Ovary (tissue), 10 donors: ENCODE measurements at places on chromosomes 1 and 21. TPM values are rescaled to one million over a fixed set of nuclear protein-coding genes. Genes with fewer than 3 reads are reported as not detected.

LMX1A gene
- not detected for total RNA-seq

SPATA46 gene
- not detected for total RNA-seq

MAN1A2 gene
- 25.9 TPM for total RNA-seq

TSSK3 gene
- 8.5 TPM for total RNA-seq

COL24A1 gene
- 3.6 TPM for total RNA-seq

CFHR3 gene
- total RNA-seq, result 0.56 TPM

GMEB1 gene
- total RNA-seq, result 18.2 TPM

CFAP74 gene
- 0.72 TPM for total RNA-seq

HES2 gene
- not detected for total RNA-seq

SLC1A7 gene
- total RNA-seq, result not detected

- no peaks in the 10 kb centered on the region for H3K36me3 ChIP-seq
- no peaks in the 10 kb centered on the region for H3K27me3 ChIP-seq
- DNase-seq, result peak; percentile 58
- no peak overlapping the region for H3K4me3 ChIP-seq
Observed at GRCh38 chr1:27145934-27146354, 9.0 kb downstream of the SLC9A1 start.

GRCh38 chr1:58780836-58781452 lies 2.9 kb downstream of the JUN start:
- H3K27me3 ChIP-seq, result no peaks in the 10 kb centered on the region
- H3K4me3 ChIP-seq, result peak overlapping the region; percentile 89
- peaks cover 1% of the 10 kb centered on the region for H3K4me1 ChIP-seq
- no peak for DNase-seq

DNA sequence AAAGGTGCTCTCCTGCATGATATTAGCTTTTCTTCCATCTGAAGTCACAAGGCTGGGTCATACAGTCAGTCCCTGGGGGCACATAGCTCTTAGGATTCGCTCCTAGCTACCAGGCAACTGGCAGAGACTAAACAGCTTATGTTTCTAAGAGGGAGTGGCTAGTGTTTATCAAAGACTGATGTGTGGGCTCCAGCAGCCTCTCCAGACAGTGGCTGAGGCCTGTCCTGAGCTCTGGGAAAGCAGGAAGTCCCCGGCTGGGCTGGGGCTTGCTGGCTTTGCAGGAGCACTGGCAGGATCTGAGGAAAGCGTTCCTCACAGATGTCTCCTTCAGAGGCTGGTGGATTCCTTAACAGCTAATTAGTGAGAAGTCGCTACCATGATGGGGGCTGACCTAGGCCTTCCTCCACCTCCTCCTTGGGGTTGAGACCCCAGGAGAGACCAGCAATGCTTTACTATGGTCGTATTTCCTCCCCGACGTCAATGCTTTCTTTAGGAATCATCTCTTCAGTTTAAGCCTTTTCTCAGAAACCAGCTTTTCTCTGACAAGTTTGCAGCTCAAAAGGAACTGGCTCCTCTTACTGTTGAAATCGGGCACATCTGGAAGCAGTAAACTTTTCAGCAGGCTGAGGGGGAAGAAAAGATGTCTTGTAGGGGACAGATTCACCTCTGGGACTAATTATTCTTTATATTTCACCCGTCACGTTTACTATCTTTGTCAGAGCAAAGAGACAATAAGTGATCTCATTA lies 33.5 kb upstream of the HHAT start:
- H3K27me3 ChIP-seq, result no peaks in the 10 kb centered on the region
- peak; percentile 35 for DNase-seq
- peaks cover 8% of the 10 kb centered on the region for H3K4me1 ChIP-seq
- no peak overlapping the region for H3K4me3 ChIP-seq

GRCh38 chr1:183609759-183610452 lies 19.6 kb upstream of the NCF2 start:
- peaks cover 12% of the 10 kb centered on the region for H3K4me1 ChIP-seq
- no peak for DNase-seq
- H3K36me3 ChIP-seq, result no peaks in the 10 kb centered on the region

DNA sequence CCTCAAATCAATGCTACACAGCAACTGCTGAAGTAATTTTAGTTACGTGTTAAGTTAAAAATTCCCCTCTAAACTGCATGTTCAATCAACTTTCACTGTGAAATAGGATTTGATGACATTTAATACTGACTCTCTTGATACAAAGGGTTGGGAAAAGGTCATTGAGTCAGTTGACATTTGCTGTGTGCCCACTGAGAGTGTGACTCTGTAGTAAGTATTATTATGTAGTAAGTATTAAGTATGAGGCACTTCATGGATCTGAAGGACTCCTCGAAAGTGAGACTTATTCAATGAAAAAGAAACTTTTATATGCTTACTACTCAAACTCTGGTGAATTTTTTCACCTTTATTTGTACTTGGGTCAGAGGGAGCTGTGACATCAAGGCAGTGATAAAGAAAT lies 83.1 kb upstream of the S1PR1 start:
- no peaks in the 10 kb centered on the region for H3K36me3 ChIP-seq
- DNase-seq, result no peak
- no peak overlapping the region for H3K27ac ChIP-seq
- H3K4me1 ChIP-seq, result no peaks in the 10 kb centered on the region

DNA sequence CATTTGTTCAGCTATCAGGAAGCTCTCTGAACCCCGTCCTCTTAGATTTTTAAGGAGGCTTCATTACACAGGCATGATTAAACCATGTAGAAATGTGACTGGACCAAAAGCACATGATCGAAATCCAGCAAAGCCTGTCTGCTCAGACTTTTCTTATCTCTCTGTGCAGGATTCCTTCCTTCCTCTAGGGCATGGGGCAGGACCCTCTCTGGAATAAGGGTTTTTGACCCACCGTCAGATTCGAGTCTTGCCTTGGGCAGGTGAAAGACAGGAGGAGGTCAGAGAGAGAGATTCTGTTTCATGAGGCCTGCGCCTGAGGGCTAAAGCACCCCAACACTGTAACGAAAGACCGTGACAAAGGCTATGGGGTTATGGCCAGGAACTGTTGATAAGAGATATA lies 136.8 kb downstream of the RHOU start:
- no peaks in the 10 kb centered on the region for H3K27me3 ChIP-seq
- H3K4me3 ChIP-seq, result no peak overlapping the region
- no peak for DNase-seq
- H3K4me1 ChIP-seq, result peaks cover 7% of the 10 kb centered on the region
- no peaks in the 10 kb centered on the region for H3K36me3 ChIP-seq
- H3K27ac ChIP-seq, result no peak overlapping the region

GRCh38 chr1:93304716-93305138 lies 41.0 kb upstream of the DR1 start:
- H3K27me3 ChIP-seq, result no peaks in the 10 kb centered on the region
- H3K4me1 ChIP-seq, result no peaks in the 10 kb centered on the region
- H3K4me3 ChIP-seq, result no peak overlapping the region
- H3K27ac ChIP-seq, result no peak overlapping the region
- no peaks in the 10 kb centered on the region for H3K36me3 ChIP-seq
- DNase-seq, result peak; percentile 59

DNA sequence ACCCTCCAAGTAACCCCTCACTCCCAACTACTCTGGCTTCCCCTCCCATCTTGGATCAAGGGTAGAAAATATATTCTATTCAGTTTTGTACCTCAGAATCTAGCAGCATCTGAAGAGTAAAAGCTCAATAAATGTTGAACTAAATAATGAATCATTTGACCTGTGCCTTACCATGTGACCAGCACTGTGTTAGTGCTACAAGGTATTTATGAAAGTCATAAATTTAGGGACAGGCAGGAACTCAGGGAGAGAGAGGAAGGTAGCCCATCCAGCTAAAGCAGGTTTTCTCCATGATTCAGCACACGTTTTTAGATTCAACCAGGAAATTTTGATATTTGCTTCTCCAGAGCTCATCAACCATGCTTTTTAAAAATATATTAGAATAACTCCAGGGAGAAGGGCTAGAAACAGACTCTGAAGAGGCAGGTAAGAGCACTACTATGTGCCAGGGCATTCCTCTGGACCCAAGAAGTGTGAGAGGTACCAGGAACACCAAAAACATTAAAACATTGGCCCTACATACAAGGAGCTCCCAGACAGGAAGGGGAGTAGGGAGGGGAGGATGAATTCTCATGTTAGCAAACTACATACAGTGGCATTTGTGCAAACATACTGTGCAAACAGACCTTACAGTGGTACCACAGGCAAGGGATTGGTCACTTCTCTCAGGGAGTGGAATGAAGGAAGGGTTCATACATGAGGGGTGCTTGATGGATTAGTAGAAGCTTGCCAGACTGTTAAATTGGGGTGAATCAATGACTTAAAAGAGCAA lies 64.3 kb downstream of the FYB2 start:
- no peak overlapping the region for H3K27ac ChIP-seq
- H3K4me3 ChIP-seq, result no peak overlapping the region
- no peaks in the 10 kb centered on the region for H3K36me3 ChIP-seq
- no peak for DNase-seq
- no peaks in the 10 kb centered on the region for H3K4me1 ChIP-seq

DNA sequence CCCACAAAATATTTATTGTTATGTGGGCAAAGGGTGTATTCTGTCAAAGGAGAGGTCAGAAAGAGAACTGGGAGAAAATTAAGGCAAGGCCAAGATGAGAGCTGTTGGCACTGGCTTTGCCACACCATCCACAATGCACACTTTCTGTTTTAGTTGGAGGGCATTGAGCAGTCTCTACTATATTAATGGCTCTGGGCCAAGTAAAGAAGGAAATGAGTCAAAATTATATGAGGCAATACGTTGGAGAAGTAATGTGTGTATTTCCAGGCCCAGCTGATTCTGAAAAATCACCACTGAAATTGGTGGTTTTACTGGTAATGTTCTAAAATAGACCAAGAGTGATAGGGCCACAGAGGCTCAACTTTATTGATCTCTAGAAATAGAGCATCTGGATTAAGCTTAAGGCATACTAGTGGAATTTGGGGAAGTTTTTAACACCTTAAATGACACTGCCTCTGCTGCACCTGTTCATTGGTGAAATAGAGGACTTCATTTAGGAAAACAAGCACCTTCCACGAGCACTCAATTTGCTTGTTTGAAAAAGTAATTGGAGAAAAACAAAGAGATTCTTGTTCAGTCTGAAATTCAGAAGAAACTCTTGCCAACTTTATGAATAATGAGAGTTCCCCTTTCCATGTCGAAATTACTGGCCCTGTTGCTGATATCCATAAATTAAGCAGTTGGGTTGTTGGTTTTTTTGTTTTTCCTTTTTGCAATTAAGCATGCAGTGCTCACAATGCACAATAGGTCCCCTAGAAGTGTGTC lies 424.9 kb downstream of the ADGRL2 start:
- no peak overlapping the region for H3K27ac ChIP-seq
- H3K4me1 ChIP-seq, result peaks cover 5% of the 10 kb centered on the region
- no peak for DNase-seq
- no peak overlapping the region for H3K4me3 ChIP-seq
- no peaks in the 10 kb centered on the region for H3K27me3 ChIP-seq

DNA sequence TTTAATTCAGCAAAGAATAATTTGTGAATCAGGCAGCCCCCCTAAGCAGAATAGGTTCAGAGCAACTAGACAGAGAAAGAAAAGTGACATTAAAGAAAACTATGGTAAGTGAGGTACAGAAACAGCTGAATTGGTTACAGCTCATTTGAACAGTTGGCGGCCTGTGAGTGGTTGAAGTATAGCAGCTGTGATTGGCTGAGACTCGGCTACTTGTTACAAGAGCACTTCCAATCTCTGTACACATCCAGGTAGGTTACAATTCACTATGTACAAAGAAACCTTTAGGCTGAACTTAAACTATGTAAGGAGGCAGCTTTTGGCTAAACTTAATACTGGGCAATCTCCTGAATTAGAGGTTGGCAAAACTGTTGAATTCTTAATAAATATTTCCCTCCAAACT lies 171.1 kb upstream of the LHX8 start:
- DNase-seq, result no peak
- no peaks in the 10 kb centered on the region for H3K36me3 ChIP-seq
- no peaks in the 10 kb centered on the region for H3K27me3 ChIP-seq
- no peaks in the 10 kb centered on the region for H3K4me1 ChIP-seq
- H3K27ac ChIP-seq, result no peak overlapping the region
- H3K4me3 ChIP-seq, result no peak overlapping the region

- peaks cover 8% of the 10 kb centered on the region for H3K4me1 ChIP-seq
- no peak for DNase-seq
- H3K27me3 ChIP-seq, result no peaks in the 10 kb centered on the region
- H3K36me3 ChIP-seq, result no peaks in the 10 kb centered on the region
- no peak overlapping the region for H3K27ac ChIP-seq
- no peak overlapping the region for H3K4me3 ChIP-seq
Observed at GRCh38 chr1:61332196-61332753, 249.9 kb downstream of the NFIA start.

- peak; percentile 56 for DNase-seq
- peak overlapping the region; percentile 77 for H3K27ac ChIP-seq
- peaks cover 16% of the 10 kb centered on the region for H3K4me1 ChIP-seq
- no peaks in the 10 kb centered on the region for H3K36me3 ChIP-seq
- peak overlapping the region; percentile 8 for H3K4me3 ChIP-seq
Observed at GRCh38 chr21:42781150-42781970, 98.0 kb downstream of the WDR4 start.

DNA sequence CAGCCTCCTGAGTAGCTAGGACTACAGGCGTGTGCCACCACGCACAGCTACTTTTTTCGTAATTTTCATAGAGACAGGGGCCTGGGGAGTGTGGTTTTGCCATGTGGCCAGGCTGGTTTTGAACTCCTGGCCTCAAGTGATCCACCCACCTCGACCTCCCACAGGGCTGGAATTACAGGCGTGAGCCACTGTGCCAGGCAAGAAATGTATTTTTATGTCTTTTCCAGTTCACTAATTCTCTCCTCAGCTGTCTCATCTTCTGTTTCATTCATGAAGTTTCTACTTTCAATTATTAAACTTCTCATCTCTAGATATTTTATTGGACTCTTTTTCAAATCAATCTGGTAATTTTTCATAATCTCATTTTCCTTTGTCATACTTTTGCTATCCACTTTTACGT lies 72.1 kb upstream of the DISP3 start:
- H3K4me1 ChIP-seq, result no peaks in the 10 kb centered on the region
- DNase-seq, result no peak
- no peaks in the 10 kb centered on the region for H3K27me3 ChIP-seq
- no peak overlapping the region for H3K27ac ChIP-seq
- H3K4me3 ChIP-seq, result no peak overlapping the region

DNA sequence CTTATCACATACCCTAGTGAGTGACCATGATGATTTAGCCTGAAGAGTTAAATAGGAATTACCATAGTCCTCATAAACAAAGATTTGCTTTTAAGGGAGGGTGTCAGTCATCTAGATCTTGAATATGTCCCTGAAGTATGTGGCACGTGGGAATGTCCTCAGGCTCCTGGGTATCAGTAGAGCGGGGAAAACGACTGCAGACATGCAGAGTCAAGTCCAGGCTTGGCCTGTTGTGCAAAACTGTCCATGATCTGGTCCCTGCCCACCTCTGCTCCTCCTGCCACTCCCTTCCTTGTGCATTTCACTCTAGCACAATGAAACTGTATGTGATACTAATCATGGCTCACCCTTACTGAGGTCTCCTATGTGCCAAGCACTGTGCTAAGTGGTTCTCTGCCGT lies 12.9 kb downstream of the MOV10 start:
- no peaks in the 10 kb centered on the region for H3K36me3 ChIP-seq
- H3K27ac ChIP-seq, result no peak overlapping the region
- H3K4me3 ChIP-seq, result no peak overlapping the region
- no peak for DNase-seq
- H3K4me1 ChIP-seq, result peaks cover 4% of the 10 kb centered on the region
